Activated T-helper 1 cell treated with Interleukin-2 at 50 U/mL for 16 hours (primary cell): ENCODE measurements at places on chromosomes 3 and 15.

DNA sequence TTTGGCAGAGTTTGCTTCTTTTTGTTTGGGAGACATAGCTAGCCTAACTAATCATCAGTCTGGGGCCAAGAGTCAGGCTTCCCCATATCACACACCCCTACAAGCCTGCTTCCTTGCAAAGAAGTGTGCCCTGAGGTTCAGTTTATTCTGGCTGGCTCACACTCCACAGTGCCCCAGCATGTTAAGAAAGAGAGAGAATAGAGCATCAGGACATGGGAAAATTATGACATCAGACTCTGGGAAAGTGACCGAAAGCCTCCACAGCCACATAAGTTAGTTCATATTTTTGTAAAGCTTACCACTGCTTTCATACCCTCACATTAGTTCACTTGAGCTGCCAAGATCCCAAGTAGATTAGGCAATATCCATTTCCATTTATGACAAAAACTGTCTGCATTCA, 63.0 kb upstream of the CFAP161 start:
- no peak for DNase-seq

- no peak for DNase-seq
Observed at GRCh38 chr15:84727429-84727828, 11.5 kb upstream of the SEC11A start.

- DNase-seq = no peak
Observed at GRCh38 chr15:69510556-69510955, 57.9 kb downstream of the RPLP1 start.

- DNase-seq = no peak
Observed at GRCh38 chr15:40244961-40245523, 6.2 kb downstream of the PAK6 start.

- DNase-seq = no peak
Observed at GRCh38 chr15:94097552-94097951, 133.8 kb upstream of the MCTP2 start.

DNA sequence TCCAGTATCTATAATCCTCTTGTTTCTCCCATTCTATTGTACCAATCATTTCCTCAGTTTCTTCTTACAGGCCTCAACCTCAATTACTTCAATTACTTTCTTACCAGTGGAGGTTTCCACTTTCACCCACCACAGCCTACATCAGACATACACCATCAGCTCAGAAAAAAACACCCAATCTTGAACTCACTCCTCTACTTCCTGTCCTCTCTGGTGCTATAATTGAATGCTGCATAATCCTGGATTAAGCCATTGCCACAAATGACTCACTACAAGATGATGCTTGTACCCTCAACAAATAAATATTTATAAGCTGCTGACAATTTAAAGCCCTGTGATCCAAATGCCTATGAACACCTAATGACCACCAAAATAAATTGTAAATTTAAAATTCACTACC, 18.5 kb downstream of the RYK start:
- DNase-seq = no peak

DNA sequence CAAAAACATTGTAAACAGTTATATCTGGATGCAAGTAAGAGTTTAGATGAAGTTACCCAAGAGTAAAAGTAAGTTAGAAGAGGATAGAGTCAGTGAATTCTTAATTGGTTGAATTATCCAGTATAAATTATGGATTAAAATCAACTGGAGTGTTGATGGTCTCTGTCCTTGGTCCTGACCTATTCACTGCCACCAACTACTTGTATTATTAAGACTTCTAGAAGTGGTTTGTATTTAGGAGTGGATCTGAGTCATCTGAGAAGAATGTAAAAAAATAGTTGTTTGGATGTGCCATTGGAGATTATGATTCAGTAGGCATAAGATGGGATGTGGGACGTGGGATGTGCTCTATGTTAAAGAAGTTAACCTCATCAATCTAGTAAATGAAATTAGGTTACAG, 86.4 kb downstream of the SYNPR start:
- no peak for DNase-seq

DNA sequence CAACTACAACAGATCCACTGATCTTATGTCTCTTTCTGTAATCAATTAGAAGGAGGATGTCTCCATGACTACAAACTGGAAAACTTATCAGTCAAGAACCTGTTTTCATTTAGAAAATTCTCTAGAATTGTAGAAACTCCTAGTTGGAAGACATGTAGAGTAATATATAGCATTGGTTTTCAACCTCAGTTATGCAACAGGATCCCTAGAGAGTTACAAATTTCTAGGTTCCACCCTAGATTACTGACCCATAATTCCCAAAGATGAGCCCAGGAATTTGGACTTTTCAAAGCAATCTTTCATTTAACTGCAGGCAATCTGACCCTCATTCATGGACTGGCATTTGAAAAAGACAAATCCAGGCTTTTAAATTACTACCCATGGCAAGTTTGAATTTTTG, 116.9 kb upstream of the RAP2B start:
- DNase-seq = no peak
